ENCODE measurements at places on chromosomes 11 and 22.

DNA sequence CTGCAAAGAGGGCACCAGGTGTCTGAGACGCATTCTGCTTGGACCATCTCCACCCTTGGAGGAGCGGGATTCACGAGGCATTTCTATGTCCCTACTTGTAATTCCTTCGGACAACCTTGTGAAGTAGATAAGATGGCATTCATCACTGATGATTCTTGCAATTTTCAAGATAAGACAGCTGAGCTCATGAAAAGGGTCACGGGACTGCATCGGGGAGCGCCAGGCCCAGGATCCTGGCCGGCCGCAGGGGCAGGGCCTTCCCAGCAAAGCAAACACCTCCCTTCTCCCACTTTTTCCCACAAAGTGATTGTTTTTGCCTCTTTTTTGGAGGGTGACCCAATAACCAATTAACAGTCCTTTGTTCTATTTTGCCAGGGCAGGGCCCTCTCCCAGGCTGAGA lies 8.4 kb downstream of the LIF start:
- H3K36me3 ChIP-seq = no peaks in the 10 kb centered on the region
- no peak overlapping the region for H3K27ac ChIP-seq
- DNase-seq = no peak
- no peak overlapping the region for H3K4me3 ChIP-seq
- H3K27me3 ChIP-seq = no peaks in the 10 kb centered on the region
- peaks cover 7% of the 10 kb centered on the region for H3K4me1 ChIP-seq

DNA sequence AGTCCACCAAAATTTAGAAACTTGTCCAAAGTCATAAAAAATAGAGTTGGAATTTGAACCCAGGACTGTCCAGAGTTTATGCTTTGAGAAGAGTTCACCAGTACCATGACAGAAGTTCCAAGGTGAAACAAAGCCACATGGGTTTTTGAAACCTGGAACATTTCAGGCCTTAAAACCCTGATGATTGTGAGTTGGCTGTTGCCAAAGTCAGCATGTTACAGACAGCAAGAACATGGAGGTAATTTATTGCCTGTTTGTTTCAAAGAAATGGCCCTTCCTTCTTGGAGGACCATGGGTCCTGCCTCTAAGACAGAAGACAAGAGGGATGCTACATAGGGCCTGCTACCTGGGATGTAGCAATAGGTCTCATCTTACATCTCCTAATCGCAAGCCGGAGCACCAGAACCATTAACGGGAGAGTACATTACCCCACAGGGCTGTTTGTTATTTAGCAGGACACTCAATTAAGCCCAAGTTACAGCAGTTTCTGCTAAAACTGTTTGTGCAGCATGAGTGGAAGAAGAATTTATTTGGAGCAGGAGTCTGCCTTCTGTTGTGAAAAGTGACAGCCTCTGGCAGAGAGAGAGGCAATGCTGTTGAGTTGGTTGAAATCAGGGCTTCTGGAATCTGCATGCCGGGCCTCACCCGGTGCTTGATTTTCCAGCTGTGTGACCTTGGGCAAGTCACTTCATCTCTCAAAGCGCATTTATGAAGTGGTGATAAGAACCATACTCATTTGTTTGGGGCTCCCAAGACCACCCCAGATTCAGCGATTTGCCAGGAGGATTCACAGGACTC lies 136.2 kb downstream of the LDLRAD3 start:
- H3K4me1 ChIP-seq = no peaks in the 10 kb centered on the region
- DNase-seq = no peak
- H3K4me3 ChIP-seq = no peak overlapping the region
- no peaks in the 10 kb centered on the region for H3K36me3 ChIP-seq
- peaks cover 10% of the 10 kb centered on the region for H3K27me3 ChIP-seq
- H3K27ac ChIP-seq = no peak overlapping the region

GRCh38 chr11:64891880-64892279 lies 13.5 kb upstream of the EHD1 start:
- H3K27ac ChIP-seq = no peak overlapping the region
- DNase-seq = no peak
- H3K27me3 ChIP-seq = no peaks in the 10 kb centered on the region
- H3K4me3 ChIP-seq = no peak overlapping the region
- H3K36me3 ChIP-seq = no peaks in the 10 kb centered on the region
- H3K4me1 ChIP-seq = peaks cover 13% of the 10 kb centered on the region

GRCh38 chr11:33674035-33674814 lies 26.4 kb downstream of the C11orf91 start:
- DNase-seq = no peak
- H3K27me3 ChIP-seq = no peaks in the 10 kb centered on the region
- no peak overlapping the region for H3K27ac ChIP-seq
- H3K4me1 ChIP-seq = no peaks in the 10 kb centered on the region

DNA sequence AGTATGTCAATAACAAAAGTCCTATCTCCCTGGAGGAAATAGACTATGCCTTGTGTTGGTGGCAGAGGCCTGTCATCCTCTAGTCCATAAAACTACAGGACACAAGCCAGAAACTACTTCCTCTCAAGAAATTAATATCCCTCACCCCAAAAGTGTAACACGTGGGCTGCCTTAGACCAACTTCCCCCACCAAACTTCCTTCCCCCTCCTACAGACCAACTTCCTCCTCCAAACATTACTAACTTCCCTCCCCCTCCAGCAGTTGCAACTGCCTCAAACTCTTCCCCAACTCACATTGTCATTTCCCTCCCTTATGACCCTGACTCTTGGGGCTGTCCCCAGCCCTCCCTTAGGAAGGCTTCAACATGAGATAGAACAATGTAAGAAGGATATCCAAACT lies 6.3 kb downstream of the OR52K2 start:
- no peak overlapping the region for H3K4me3 ChIP-seq
- H3K27ac ChIP-seq = no peak overlapping the region
- no peak for DNase-seq
- H3K4me1 ChIP-seq = peaks cover 19% of the 10 kb centered on the region
- H3K27me3 ChIP-seq = no peaks in the 10 kb centered on the region

- no peak for DNase-seq
- H3K4me1 ChIP-seq = no peaks in the 10 kb centered on the region
- H3K4me3 ChIP-seq = no peak overlapping the region
Observed at GRCh38 chr11:5618807-5619206, 6.0 kb upstream of the TRIM34 start.

DNA sequence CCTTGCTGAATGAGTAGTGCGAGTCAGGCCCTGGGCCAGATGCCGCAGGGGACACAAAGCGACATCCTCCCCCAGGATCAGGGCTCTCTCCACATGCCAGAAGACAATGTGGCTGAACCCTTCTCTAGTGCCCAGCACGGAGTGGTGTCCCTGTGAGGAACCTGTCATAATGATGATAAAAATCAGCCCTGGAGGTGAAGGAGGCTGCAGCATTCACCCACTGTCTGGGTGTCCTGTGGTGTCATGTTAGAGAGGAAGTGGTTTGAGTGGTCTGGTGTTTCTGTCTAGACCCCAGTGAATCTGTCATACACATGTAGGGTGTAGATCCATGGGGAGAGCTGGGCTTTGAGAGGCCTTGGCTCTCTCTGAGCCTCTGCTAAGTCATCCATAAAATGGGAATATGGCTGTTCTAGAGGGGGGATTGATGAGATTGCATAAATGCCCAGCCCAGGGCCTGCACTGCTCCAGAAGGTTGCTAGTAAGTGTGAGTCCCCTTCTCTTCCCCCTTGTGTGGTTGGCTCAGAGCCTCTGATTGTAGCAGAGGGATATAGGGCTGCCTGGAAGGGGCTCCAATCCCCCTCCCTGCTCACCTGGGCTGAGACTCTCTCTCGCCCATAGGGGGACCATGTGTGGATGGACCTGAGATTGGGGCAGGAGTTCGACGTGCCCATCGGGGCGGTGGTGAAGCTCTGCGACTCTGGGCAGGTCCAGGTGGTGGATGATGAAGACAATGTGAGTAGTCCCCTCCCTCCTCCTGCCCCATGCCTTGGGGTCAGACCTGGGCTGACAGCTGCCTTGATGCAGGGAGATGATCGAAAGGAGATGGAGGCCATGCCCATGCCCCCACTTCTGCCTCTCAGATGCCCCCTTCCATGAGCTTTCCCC lies 14.3 kb downstream of the MYO7A start:
- no peak overlapping the region for H3K27ac ChIP-seq
- peaks cover 10% of the 10 kb centered on the region for H3K27me3 ChIP-seq
- H3K4me3 ChIP-seq = no peak overlapping the region
- no peaks in the 10 kb centered on the region for H3K36me3 ChIP-seq
- no peaks in the 10 kb centered on the region for H3K4me1 ChIP-seq
- no peak for DNase-seq

- no peak overlapping the region for H3K4me3 ChIP-seq
- H3K27me3 ChIP-seq = no peaks in the 10 kb centered on the region
- H3K4me1 ChIP-seq = peaks cover 24% of the 10 kb centered on the region
- H3K27ac ChIP-seq = no peak overlapping the region
- DNase-seq = no peak
- H3K36me3 ChIP-seq = peaks cover 15% of the 10 kb centered on the region
Observed at GRCh38 chr22:31952094-31952401, 7.7 kb downstream of the YWHAH start.

DNA sequence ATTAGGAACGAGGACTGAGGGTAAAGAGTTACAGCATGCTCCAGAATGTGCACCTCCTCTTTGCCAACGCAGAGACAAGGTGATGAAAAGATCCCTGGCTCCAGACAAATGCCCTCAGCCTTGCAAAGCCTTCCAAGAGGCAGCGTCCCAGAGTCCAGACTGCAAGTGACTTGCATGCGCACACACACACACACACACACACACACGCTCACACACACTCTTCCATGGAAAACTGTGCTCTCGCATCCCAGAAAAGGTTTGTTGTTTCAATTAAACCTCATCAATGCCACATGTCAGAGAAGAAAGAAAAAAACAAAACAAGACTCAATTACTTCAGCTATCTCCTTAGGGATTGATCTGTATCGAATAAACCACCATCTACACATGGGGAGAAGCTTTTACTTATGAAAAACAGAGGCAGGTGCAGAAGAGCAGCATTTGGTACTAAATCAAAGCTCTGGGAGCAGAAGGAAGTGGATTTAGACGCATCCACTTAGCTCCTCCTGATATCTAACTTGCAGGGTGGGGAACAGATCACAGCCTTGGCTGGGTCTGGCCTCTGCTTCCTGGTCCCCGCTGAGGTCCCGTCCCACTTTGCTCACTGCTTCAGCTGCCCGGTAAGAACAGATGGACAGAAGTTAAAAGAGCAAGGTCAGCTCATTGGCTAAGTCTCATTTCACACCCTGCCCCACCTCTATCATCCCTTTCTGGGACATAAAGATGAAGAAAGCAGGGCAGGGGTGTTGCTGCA lies 249.8 kb upstream of the BLID start:
- no peaks in the 10 kb centered on the region for H3K4me1 ChIP-seq
- H3K36me3 ChIP-seq = no peaks in the 10 kb centered on the region
- H3K4me3 ChIP-seq = no peak overlapping the region
- no peak overlapping the region for H3K27ac ChIP-seq

DNA sequence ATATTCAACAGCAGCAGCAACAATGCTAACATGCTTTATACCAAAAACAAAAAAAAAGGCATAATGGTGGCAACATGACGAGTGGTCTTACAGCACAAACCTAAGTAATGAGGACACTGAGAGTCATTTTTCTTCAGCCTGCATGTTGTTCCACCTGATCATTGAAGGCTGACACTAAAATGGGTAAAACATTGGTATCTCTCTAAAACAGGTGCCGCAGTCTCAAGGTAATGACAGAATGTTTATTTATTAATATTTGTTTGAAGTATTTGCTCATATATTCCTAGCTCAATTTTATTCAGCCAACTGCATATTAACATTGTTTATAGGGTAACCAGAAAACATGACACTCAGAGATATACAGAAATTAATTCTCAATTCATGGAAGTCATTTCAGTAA lies 8.3 kb upstream of the DEUP1 start:
- H3K4me3 ChIP-seq = no peak overlapping the region
- no peaks in the 10 kb centered on the region for H3K4me1 ChIP-seq
- H3K27me3 ChIP-seq = no peaks in the 10 kb centered on the region
- no peaks in the 10 kb centered on the region for H3K36me3 ChIP-seq
- DNase-seq = no peak

- H3K4me3 ChIP-seq = no peak overlapping the region
- DNase-seq = no peak
- H3K27me3 ChIP-seq = peaks cover 1% of the 10 kb centered on the region
- H3K36me3 ChIP-seq = no peaks in the 10 kb centered on the region
Observed at GRCh38 chr11:9332655-9333054, 18.3 kb upstream of the TMEM41B start.

GRCh38 chr11:17905477-17905876 lies 107.4 kb downstream of the SERGEF start:
- H3K36me3 ChIP-seq = peaks cover 35% of the 10 kb centered on the region
- no peaks in the 10 kb centered on the region for H3K27me3 ChIP-seq
- no peak for DNase-seq
- no peak overlapping the region for H3K4me3 ChIP-seq
- no peak overlapping the region for H3K27ac ChIP-seq

DNA sequence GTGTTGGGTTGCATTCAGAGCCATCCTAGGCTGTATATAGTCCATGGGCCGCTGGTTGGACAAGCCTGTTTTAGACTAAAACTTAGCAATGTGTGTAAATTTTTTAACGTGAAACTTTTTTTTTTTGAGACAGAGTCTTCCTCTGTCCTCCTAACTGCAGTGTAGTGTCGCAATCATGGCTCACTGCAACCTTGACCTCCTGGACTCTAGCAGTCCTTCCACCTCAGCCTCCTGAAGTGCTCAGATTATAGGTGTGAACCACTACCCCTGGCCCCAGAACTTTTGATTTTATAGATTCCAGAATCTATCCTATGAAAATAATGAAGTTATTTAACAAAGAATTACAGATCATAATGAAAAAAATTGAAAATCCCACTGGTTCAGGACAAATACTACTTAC lies 29.9 kb upstream of the PANX2 start:
- no peak for DNase-seq
- no peaks in the 10 kb centered on the region for H3K36me3 ChIP-seq
- no peak overlapping the region for H3K27ac ChIP-seq
- peaks cover 15% of the 10 kb centered on the region for H3K27me3 ChIP-seq

DNA sequence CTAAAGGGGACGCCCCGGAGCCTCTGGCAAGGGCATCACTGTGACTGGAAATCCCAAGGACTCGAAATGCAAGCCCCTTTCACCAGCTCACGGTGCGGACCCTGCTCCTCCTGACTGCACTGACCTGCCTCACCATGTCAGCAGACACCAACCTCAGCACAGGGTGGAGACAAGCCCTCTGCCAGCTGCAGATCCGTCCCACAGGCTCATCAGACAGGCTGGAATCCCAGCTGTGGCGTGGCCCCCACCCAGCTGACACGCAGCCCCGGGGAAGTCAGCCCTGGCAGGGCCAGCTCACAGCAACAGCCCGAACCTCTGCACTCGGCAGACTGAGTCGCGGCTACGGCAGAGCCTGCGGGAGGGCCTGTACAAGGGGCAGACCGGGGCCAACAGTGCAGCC lies 36.8 kb downstream of the BRD1 start:
- DNase-seq = no peak
- H3K27me3 ChIP-seq = no peaks in the 10 kb centered on the region
- H3K27ac ChIP-seq = no peak overlapping the region
- peaks cover 27% of the 10 kb centered on the region for H3K36me3 ChIP-seq
- no peak overlapping the region for H3K4me3 ChIP-seq
